ENCODE measurements at places on chromosomes 1 and 21. TPM values are rescaled to one million over a fixed set of nuclear protein-coding genes. Genes with fewer than 3 reads are reported as not detected.

- DNase-seq: peak; percentile 77
Measured at GRCh38 chr1:207752456-207752998, 673 bp downstream of the CD46 start.

GRCh38 chr1:220313576-220313975 is 41.3 kb upstream of the RAB3GAP2 start:
- DNase-seq: no peak

- DNase-seq: no peak
Measured at GRCh38 chr1:213688655-213689054, 299.1 kb upstream of the PROX1 start.

GRCh38 chr1:31289021-31289420 is 7.6 kb downstream of the SNRNP40 start:
- no peak for DNase-seq

OR2L8 gene
- total RNA-seq: not detected

ETV3L gene
- total RNA-seq: not detected
